Stimulated activated CD4-positive, alpha-beta T cell treated with anti-CD3 and anti-CD28 coated beads, TNF-alpha, amount 100 ng/mL, for 1 hour (primary cell): ENCODE measurements at places on chromosomes 7 and 10.

- DNase-seq = no peak
These were observed 41.1 kb downstream of the ZC3HC1 start for GRCh38 chr7:130009848-130010688.

- DNase-seq = no peak
These were observed 173.4 kb upstream of the KLF14 start for GRCh38 chr7:130907439-130907838.

GRCh38 chr10:54710918-54711317 lies 90.1 kb downstream of the PCDH15 start:
- no peak for DNase-seq

DNA sequence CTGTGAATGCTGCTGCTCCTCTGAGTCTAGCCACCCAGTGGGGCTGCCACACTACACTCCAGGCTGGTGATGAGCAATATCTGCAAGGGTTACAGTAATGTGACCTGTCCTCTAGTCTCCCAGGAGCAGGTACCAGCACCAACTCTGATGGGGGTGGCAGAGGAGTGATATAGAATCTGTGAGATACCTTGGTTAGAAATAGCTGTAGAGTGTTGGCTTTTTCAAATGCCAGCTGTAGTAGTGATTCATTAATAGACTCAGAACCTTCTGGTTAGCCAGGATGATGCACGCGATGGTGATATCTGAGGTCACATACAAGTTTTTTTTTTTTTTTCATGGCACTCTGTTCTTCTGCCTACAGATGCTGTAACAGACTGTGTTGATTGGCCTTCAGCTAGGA lies 757.1 kb downstream of the INHBA start:
- no peak for DNase-seq

- no peak for DNase-seq
These were observed 519.1 kb upstream of the GALNT17 start for GRCh38 chr7:70612811-70613210.

DNA sequence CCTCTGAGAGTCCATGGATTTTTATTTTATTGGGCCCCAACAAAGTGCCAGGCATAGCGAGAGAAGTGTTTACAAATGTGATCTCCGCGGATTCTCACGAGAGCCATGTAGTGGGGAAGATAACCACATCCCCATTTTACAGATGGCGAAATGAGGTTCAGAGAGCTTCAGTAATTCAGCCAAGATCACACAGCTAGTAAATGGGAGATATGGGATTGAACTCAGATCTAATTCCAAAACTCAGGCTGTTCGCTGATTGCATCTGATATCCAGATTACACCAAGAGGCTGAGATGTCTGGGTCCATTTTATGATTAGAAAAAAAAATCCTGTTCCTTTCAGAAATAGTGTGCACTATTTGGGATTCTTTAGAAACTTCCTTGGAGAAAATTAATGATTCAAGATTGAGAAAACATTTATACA lies 1.3 kb downstream of the FAS start:
- no peak for DNase-seq

DNA sequence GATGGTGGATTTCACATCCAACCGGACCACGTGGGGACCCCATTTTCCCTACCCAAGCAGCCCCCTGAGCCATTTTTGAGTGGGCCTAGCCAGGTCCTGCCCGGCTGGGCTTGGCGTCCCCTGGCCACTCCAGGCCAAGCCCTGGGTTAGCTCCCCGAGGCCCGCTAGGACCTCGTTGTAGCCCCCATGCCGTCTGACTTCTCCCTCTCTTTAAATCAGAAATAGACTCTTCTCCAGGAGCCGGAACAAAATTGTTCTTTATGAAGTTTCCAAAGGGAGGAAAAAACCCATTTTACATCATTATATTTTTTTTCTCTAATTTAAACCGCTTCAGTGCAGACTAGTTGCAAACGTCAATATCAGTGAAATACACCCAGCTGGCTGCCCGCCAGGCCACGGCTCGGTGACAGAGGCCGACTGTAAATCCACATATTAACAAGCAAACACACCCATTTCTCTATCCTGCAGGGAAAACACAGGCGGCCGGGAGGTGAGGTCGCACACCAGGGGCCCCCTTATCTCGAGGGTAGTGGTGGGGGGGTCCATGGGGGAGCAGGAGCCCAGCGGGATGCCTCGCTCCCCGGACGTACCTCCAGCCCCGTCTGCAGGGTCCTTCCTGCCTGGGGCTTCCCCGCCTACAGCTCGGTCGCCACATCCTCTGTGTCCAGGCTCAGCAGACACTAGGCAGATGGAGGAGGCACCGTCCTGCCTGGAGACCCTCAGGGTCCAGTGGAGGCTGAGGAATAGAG lies 72.7 kb downstream of the ELFN1 start:
- no peak for DNase-seq

GRCh38 chr10:126963354-126963753 lies 58.1 kb downstream of the DOCK1 start:
- DNase-seq = no peak

GRCh38 chr10:110007701-110008517 lies at the start of gene ADD3:
ADD3 (plus strand) TSS chr10:110007984; CDS start chr10:110100654, 92,670 bp downstream.
- DNase-seq = peak; percentile 81

- DNase-seq = no peak
These were observed 449.5 kb upstream of the ZMIZ1 start for GRCh38 chr10:78619115-78619851.

GRCh38 chr10:121240011-121240410 lies 358.2 kb downstream of the FGFR2 start:
- no peak for DNase-seq

DNA sequence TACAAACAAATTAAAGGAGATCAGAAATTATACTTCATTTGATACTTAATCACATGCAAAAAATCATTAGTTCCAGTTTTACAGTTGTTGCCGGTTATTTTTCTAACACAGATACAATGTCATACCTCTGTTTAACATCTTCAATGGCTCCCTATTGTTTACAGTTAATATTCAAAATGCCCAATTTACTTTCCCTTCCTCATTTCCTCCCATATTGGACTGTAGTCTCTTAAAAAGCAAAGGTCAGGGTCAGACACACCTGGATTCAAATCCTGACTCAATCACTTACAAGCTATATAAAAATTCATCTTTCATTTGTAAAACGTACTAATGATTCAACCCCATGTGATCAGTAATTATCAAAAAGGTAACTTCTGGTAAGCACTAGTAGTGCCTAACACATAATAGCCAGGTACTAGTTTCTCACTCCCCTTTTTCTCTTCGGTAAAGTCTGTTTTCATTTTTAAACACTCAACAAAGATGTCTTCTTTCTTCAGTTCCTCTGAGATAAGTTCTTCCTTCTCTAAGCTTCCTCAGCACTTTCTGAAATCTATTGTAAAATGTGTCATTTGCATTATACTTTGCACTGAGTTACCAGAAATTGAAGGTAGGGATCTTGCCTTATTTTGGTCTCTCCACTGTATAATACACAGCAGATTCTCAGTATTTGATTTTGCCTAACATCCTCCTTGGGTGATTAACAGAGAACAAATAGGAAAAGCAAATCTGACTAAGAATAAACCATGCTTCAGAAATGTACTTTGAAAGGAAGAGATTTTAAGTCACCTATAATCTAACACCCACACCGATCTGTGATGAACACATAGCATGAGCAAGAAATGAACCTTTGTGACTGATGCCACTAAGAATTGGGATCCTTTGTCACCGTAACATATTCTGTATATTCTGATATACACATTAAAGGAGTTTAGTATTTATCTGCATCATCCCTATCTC lies 16.1 kb downstream of the KMT2C start:
- no peak for DNase-seq

GRCh38 chr10:18117276-18117675 lies 22.9 kb upstream of the CACNB2 start:
- DNase-seq = no peak

DNA sequence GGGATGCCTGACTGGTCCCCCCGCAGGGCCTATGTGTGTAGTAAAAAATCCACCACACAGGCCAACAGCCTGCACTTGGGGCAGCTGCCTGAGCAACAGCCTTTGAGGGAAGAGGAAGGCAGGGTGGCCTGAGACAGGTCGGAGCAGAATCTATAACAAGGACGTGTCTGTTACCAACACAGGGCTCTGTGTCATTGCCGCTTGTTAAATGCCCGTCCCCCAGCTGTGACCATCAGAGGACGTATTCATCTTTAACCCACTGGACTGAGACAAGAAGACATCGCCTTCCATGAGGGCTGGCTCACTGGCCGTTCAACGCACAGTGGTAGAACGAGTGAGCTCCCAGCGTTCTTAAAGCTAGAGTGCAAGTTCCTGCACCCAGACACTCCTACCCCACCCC lies 7.8 kb downstream of the PDIA4 start:
- DNase-seq = no peak

GRCh38 chr7:25303281-25304181 lies 75.2 kb upstream of the NPVF start:
- DNase-seq = no peak

- no peak for DNase-seq
These were observed 140.2 kb downstream of the AUTS2 start for GRCh38 chr7:69738396-69738951.

- no peak for DNase-seq
These were observed 148.0 kb downstream of the RNF216 start for GRCh38 chr7:5633161-5634106.

DNA sequence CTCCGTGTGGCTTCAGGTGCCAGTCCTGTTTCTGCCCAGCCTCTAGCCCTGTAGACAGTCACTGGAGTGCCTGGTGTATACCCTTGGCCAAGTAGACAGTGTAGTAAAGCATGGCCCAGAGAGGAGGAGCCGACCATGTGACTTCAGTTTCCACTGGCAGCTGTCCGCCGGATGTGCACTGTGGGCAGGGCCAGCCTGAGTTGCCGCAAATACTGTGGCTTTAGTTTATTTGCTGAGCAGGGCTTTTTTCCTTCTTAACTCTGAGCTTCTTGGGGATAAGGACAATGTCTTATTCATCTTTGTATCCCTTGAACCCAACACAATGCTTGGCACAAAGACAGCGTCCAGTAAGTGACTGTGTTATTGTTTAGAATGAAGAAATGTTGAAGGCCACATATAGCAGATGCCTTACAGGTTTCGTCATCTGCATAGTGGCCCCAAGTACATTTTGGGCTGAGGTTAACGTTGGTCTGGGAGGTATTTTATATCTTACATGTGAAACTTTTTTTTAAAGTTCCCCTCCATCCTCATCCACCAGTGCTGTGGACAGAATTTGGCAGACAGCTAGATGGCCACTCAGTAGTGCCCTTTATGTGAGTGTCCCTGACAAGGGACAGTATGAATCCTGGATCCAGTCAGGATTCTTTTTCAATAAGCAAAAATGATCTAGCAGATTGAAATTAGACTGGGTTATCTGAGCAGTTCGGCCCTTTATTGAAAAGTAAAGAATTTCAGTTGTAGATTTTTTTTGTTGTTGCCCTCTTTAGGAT lies 40.6 kb downstream of the CYP17A1 start:
- peak; percentile 16 for DNase-seq

DNA sequence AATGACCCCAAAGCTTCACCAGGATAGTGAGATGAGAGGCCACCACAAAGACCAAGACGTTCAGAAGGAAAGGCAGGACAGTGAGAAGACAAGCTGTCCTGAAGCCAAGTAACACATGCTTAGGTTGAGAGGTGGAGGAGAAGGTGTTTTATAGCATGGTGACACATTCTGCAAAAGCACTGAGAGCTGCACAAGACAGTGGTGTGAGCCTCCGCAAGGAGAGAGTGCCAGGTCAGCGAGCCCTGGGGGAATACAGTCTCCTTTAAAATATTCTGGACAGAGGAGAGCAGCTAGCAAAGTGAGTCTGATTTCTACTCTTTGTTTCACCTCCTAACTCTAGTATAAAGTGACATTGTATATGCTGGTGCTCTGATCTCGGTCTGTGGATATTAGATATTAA lies 68.0 kb upstream of the VKORC1L1 start:
- DNase-seq = no peak

- no peak for DNase-seq
These were observed 167.0 kb downstream of the SGMS1 start for GRCh38 chr10:50456719-50457118.

- DNase-seq = no peak
These were observed 253.1 kb upstream of the PITRM1 start for GRCh38 chr10:3425716-3426115.

- DNase-seq = no peak
These were observed 500.7 kb downstream of the CCSER2 start for GRCh38 chr10:84829131-84829530.

DNA sequence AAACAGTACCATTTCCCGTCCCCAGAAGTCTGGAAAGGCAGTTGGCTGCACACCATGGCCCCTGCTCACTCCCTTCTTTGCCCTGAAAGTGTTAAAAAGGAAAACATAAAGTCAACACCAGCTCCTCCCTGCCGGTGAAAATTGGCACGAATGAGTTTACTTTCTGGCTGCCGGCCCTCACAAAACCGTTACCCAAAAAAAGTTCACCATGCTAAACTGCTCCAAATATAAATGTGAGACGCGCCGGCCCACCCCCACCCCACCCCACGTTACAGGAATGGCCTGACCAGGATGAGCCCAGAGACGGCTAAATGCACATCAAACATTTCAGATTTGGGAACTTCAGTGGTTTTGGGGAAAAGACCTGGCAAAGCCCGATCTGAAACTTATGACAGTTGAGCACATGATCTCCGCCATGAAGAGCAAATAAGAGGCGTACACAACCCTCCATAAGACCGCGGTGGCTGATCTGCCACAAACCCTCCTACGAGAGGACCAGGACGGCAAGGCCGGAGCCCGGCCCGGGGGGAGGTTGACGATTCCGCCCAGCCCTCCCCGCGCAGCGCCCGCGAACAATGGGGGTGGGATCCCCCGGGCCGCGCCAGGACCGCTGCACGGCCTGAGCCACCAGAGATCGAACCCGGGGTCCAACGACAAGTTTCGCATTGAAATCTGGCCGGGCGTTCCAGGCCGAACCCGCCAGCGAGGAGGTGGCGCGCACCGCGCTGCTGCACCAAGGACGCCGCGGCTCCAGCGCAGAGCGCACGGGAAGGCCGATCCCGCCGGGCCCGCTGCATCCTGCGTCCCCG lies 952 bp downstream of the DIP2C start:
- no peak for DNase-seq

DNA sequence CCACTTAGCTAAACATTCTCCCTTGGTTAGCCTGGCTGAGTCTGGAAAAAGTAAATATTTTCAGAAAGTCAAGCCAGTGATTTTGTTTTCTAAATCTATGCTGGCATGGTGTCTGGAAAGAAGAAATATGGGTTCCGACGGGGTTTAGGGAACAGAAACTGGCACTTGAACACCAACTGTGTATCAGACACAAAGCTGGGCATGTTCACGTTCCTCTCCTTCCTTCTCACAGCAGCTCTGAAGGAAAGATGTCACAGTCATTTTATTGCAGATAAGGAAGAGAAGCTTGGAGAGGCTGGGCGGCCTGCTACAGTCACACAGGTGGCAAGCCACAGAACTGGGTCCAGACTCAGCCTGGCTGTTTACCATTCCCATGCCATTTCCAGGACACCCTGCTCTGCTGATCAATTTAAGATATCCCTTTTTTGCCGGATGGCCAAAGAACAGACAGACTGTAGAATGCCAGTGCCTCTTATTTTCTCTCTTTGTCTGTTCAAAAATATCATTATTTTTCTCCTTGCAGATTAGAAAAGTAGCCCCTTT lies 118.8 kb downstream of the HERPUD2 start:
- no peak for DNase-seq

DNA sequence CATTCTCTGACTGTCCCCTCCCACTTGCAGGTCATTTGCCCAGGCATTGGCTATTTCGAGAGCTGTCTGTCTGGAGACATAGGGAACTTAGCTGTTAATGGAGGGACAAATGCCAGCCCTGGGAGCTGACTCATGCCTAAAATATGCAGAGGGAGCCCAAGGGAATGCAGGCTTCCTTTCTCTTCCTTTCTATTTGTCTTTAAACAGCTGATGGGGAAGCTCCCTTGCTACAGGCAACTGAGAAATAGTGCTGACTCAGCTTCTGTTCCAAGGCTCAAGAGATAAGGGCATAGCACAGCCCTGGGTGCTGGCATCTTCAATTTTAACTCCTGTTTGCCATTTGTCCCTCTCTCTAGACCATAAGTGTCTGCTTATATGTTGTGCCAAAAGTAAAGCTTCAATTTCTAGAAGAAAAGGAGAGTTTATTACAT lies 82.7 kb upstream of the C1GALT1 start:
- no peak for DNase-seq
